ENCODE measurements at places on chromosomes 6 and 20. TPM values are rescaled to one million over a fixed set of nuclear protein-coding genes. Genes with fewer than 3 reads are reported as not detected.

The ECI2 gene
- 43.2 TPM for total RNA-seq

The NNAT gene
- 0.19 TPM for total RNA-seq

The RNF144B gene
- 9.4 TPM for total RNA-seq

The ISM1 gene
- 0.23 TPM for total RNA-seq

The CARMIL1 gene
- total RNA-seq, result 5.0 TPM
